Aorta (tissue), 5 donors: ENCODE measurements at places on chromosomes 2 and 18. TPM values are rescaled to one million over a fixed set of nuclear protein-coding genes. Genes with fewer than 3 reads are reported as not detected.

Gene ACKR3
- total RNA-seq: 116 TPM

GRCh38 chr2:219514196-219514761 is at the start of gene ASIC4:
ASIC4 (plus strand) TSS chr2:219514482; CDS start chr2:219514725, 243 bp downstream.
- no peak for DNase-seq
- H3K27me3 ChIP-seq: no peaks in the 10 kb centered on the region
- no peak within 1 kb of the TSS for H3K27ac ChIP-seq
- H3K36me3 ChIP-seq: no peaks in the 10 kb centered on the region
- H3K4me3 ChIP-seq: no peak within 1 kb of the TSS

GRCh38 chr2:113105047-113105785 is 22.2 kb upstream of the IL1RN start:
- no peak overlapping the region for H3K4me3 ChIP-seq
- no peak overlapping the region for H3K27ac ChIP-seq
- no peaks in the 10 kb centered on the region for H3K36me3 ChIP-seq
- no peaks in the 10 kb centered on the region for H3K4me1 ChIP-seq

Gene GPC1
- total RNA-seq: 62.6 TPM

DNA sequence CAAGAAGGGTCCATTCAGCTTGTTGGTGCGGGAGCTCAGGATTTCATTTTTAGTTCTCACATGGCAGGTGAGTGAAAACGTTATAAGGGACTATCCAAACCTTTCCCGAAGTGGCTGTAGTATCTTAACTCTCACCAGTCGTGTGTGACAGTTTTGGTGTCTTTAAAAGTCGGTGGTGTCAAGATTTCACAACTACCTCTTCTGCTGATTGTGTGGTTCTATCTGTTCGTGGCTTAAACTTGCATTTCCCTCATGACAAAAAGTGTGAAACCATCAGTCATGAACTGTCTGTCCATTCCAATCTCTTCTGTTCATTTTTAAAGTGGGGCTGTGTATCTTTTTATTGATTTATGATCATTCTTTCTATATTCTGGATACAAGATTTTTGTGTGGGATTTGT is 3.8 kb upstream of the AQP12B start:
- DNase-seq: no peak
- H3K4me3 ChIP-seq: no peak overlapping the region
- no peaks in the 10 kb centered on the region for H3K4me1 ChIP-seq
- H3K27me3 ChIP-seq: no peaks in the 10 kb centered on the region
- H3K27ac ChIP-seq: no peak overlapping the region
